Stimulated activated CD4-positive, alpha-beta T cell treated with anti-CD3 and anti-CD28 coated beads, TNF-alpha, amount 100 ng/mL, for 4 hours (primary cell): ENCODE measurements at places on chromosomes 7 and 10.

DNA sequence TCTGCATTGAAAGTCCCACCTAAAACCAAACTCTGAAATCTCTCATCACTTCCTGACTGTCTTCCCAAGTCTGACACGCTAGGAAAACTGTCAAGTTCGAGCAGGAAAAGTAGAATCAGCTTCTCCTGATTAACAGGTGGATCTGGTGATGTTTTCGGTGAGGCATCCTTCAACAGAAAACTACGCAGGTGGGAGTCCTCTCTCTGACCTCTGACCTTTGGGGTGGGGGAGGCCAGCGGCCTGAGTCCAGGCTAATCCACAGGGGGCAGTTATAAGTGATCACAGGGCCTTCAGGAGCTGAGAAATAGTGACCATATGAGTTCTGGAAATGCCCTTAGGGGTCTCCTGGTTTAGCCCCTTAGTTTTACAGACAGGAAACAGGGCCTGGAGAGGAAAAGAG is 13.4 kb upstream of the NPFFR1 start:
- DNase-seq: no peak

DNA sequence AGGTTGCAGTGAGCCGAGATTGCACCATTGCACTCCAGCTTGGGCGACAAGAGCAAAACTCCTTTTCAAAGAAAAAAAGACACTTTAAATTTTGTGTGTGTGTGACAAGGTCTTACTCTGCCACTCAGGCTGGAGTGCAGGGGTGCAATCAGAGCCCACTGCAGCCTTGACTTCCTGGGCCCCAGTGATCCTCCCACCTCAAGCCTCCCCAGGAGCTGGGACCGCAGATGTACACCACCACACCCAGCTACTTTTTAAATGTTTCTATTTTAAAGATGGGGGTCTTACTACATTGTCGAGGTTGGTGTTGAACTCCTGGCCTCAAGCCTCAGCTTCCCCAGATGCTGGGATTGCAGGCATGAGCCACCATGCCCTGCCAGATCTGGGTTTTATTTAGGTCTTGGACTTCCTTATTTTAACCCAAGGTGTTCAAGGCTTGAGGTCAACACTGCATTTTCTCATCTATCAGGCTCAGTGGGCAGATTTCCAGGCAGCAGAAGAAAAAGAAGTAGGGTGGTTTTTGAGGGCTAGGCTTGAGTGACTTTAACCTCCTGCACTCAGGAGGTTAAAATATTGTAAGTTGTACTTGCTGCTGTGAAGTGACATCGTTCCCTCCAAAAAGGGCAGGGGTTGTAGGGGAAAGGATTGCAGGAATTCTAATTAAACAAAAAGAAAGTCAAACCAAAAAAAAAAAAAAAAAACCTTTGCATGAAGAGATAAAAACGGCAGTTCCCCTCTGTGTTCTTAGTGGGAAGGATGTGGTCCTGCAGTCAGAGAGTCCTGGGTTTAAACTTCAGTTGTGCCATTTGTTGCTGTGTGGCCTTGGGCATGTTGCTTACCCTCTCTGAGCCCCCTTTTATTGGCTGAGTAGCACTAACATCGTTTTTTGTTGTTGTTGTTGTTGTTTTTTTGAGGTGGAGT is 71.5 kb downstream of the CARD11 start:
- DNase-seq: no peak

DNA sequence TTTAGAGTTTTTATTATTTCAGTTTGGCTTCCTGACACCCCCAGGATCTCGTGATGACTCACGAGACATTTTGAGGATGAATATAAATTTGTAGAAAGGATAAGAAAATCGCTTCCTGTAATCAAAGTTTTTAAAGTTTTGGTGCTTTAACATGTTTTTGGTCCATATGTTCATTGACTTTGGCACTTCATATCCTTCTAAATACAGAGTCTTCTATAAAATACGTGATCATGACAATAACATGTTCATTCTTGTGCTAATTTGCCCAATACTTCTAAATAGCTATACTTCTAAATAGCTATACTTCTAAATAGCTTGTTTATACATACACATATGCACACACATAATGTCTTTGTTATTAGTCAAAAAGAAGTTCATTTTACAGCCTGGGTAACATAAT is 341.9 kb downstream of the PLXDC2 start:
- no peak for DNase-seq

DNA sequence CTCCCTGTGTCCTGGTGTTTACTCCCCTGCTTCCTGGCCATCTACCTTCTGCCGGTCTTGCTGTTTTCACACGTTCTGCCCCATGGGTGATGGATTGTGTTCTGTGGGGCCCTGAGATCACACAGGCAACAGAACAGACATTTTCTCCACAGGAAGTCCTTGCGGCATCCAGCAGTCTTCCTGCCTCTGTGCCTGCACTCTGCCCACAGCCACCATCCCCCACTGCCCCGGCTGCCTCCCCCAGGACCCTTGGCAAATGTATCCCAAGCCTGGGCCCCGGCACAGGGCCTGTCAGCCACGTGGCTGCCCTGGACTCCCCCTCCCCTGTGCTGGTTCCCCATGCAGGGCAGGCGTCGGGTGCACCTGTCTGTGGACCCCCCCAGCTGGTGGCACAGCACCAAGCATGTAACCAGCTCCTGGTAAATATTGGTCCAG is 184.2 kb downstream of the WDR37 start:
- no peak for DNase-seq

DNA sequence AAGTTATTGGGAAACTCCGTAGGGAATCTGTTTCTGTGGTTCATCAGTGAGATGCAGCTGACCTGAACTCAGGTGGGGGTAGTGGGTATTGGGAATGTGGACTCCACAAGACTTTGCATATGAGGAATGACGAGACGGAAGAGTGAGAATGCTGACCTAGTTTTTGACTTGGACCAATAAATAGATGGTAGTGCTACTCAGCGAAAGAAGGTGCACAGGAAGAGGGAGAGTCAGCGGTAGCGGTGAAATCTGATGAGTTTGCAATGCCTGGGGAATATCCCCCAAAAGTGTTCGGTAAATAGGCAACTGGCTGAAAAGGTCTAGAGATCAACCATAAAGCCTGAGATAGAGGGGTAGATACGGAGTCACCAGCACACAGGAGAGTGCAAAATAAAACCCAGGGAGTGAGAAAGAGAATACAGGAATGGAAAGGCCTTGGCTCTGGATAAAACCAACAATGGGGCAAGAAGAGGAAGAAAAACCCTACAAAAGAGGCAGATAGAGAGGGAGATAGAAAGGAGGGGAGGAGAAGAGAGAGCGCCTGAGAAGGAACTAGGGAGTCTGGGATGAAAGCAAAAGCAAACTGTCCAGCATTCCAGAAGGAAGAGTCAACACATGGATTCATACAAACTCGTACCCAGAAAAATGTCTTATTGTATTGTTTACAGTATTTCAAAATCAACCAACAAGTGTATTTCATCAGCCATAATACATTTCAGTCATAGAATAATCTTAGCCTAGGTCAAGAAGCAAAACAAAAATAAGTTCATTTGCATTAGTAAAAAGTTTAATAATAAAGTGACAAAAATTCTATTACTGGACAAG is 5.4 kb downstream of the ARHGAP21 start:
- no peak for DNase-seq
